Left cardiac atrium (tissue), 4 donors: ENCODE measurements at places on chromosomes 4 and X. TPM values are rescaled to one million over a fixed set of nuclear protein-coding genes. Genes with fewer than 3 reads are reported as not detected.

GSX2 gene
- not detected for total RNA-seq

PNMA5 gene
- total RNA-seq, result not detected

GYPB gene
- total RNA-seq, result not detected

FAT4 gene
- 12.3 TPM for total RNA-seq

MCTS1 gene
- total RNA-seq, result 31.3 TPM

TENM3 gene
- total RNA-seq, result 6.6 TPM

BEX2 gene
- total RNA-seq, result 18.6 TPM

ARHGAP10 gene
- 46.5 TPM for total RNA-seq

MAGEA12 gene
- not detected for total RNA-seq

USP26 gene
- not detected for total RNA-seq

OCIAD1 gene
- total RNA-seq, result 149 TPM

CPLX1 gene
- total RNA-seq, result 5.6 TPM

ERVMER34-1 gene
- 2.0 TPM for total RNA-seq

SSX4 gene
- not detected for total RNA-seq
